Stimulated activated CD8-positive, alpha-beta memory T cell treated with anti-CD3 and anti-CD28 coated beads, Interleukin-4, amount 100 ng/mL, for 1 hour (primary cell): ENCODE measurements at places on chromosomes 2 and 18.

DNA sequence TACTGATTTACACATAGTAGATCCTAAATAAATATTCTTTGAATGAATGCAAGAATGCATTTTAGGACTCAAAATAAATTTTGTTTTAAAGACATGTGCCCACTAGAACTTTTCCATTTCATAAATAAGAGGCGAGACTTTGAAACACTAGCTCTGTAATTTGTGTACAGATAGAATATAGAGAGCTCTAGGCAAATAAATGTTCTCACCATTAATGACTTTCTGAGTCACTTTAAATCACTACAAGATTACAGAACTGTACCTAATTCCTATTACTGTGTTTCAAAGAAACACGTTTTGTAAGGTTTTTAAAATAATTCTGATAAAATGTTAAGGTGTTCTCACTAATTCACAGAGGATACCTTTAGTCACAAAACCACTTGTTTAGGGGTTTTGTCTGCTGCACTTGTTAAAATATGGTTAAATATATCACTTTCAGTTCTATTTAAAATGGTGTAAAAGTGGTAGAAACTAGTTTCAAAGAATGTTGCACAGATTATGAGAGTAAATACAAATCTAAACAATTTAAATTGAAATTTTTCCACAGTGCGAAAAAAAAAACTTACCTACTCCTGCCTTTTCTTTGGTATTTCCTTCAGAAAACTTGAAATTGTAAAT, 158.7 kb upstream of the ZC3H15 start:
- no peak for DNase-seq

DNA sequence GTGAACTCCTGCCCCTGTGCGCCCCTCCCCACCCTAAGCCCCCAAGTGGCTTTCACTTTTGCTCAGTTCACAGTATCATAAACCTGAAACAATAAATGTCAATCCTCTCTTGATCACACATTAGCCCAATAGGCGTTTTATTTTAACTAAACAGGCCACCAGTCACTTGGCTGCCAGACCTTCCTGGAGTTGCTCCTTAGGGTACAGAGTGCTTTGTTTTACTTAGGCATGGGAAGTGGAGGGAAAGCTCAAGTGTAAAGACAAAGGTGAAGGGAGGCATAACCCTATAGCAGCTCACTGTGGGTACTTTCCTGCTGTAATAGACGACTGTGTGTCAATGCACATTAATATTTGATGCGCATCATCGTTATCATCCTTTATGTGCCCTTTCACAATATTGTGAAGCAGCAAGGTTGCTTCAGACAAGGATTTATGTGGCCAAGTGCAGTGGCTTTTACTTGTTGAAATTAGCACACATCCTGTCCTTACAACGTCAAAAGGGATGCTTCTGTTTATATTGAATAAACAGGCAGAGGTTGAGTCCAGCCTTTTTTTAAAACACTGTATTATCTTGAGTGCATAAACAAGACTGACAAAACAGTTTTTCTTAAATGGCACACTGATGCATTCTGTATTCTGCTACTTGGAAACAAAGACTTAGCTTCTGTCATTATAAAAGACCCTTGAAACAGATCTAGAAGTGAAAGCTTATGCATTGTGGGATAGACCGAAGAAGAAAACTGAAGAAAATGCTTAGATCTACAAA, 168.5 kb downstream of the TMEFF2 start:
- DNase-seq = no peak

DNA sequence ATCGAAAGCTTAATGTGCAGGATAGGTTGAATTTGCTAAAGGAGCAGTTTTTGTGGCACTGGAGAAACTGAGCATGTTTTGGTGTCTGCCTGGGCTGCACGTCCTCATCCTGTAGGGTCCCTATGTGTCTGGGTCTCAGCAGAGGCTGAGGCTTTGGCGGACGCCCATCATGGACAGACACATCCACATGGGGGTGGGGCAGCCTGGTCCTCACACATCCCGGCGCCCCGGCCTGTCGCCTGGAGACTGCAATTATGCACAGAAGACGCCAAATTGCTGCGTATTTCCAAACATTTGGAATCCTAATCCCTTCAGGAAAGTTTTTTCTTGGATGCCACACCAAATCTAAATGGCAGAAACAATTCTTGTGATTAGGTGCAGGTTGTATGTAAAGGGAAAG, 128.2 kb upstream of the TWIST2 start:
- DNase-seq = no peak

DNA sequence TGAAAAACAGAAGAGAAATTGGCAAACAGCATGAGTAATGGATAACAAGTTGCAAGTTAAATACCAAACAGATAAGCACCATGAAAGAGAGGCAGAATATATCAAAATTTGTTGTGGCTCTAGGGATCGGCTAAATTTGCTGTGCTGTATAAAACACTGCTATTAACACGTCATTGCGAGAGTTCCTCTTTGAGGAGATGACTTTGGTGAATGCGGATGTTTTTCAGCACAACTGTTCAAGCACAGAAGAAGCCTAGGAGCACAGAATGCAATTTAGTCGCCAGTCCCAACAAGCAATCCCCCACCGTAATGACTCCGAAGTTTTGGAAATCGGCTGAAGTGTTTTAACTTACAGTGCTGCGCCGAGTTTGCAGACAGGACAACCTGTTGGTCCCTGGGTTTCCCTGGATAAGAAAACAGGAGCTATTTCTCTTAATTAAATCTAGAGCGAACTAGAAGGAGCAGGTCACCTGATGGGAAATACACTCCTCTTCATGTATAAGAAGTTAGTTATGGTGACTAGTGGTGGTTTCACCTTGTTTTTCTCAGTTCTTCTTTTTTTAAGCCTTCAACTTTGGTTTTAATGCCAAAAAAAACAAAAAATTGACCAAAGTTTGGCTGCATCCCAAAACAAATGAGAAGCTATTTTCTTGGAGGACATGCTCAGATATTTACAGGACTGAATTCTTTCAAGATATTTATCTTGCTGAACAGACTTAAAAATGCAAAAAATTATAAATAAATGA, 454.1 kb upstream of the SALL3 start:
- DNase-seq = no peak

DNA sequence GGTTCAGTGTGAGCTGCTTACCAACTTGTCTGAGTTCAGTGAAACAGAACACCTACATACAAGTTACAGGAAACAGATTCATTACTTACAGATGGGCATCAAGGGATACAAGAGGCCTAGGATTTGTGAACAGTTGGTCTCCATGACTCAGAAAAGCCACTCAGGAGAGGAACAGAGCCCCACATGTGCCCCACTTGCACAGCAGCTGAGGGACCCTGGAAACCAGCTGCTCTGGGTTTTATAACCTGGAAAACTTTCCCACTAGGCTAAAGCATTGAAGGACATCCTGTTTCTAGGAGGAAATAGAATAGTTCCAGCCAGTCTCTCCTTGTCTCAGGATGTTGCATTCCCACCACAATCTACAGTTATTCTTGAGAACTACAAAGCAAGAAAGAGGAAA, 530.0 kb downstream of the ZNF804A start:
- no peak for DNase-seq

GRCh38 chr2:202251494-202251893, 13.1 kb upstream of the SUMO1 start:
- no peak for DNase-seq

GRCh38 chr2:47078541-47079482, 76.3 kb downstream of the STPG4 start:
- no peak for DNase-seq

DNA sequence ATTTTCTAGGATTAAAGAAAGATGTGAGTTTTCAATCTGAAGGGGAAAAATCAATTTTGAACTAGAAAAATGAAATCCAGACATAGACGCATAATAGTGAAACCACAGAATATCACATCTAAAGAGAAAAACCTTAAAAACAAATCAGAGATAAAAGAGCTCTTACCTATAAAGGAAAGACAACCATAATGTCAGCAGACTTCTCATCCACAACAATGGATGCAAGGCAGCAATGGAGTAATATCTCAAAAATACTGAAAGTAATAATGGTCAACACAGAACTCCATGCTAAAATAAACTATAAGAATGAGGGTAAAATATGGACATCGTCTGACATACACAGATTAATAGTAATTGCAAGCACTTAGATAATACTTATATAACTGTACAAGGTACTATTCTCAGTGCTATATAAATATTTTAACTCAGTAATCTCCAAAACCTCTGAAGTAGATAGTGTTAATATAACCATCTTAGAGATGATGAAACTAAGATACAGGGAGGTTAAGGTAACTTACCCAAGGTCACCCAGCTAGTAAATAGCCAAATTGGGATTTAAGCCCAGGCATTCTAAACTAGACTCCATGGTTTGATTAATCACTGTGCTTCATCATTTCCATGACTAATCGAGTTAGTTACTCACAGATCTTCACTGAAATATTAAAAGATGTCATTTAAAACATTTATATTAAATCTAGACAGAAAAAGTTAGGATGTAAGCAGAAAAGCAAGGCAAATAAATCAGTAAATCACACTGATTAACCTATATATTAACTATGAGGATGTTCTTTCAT, 89.4 kb upstream of the SPTBN1 start:
- no peak for DNase-seq

GRCh38 chr2:28282861-28283646, 109.6 kb upstream of the FOSL2 start:
- DNase-seq = no peak

DNA sequence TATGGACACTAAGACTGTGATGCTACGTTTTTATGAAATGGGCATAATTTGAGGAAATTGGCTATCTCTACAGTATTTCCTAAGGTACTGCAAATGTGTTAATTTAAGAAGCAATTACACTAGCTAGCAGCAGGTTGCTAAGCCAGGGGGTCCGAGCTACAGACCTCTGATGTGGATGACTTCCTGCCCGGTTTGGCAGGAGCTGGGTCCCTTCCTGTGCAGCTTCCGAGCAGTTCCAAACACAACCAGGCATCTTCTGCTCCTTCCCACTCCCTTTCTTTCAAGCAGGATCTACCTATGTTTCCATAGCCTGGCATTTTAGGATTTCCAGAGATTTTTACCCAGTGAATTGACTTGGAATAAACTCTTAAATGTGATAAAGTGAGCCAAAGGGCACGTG, 55.7 kb downstream of the SCN2A start:
- DNase-seq = no peak

- no peak for DNase-seq
Observed at GRCh38 chr2:192126426-192126825, 68.3 kb downstream of the TMEFF2 start.

DNA sequence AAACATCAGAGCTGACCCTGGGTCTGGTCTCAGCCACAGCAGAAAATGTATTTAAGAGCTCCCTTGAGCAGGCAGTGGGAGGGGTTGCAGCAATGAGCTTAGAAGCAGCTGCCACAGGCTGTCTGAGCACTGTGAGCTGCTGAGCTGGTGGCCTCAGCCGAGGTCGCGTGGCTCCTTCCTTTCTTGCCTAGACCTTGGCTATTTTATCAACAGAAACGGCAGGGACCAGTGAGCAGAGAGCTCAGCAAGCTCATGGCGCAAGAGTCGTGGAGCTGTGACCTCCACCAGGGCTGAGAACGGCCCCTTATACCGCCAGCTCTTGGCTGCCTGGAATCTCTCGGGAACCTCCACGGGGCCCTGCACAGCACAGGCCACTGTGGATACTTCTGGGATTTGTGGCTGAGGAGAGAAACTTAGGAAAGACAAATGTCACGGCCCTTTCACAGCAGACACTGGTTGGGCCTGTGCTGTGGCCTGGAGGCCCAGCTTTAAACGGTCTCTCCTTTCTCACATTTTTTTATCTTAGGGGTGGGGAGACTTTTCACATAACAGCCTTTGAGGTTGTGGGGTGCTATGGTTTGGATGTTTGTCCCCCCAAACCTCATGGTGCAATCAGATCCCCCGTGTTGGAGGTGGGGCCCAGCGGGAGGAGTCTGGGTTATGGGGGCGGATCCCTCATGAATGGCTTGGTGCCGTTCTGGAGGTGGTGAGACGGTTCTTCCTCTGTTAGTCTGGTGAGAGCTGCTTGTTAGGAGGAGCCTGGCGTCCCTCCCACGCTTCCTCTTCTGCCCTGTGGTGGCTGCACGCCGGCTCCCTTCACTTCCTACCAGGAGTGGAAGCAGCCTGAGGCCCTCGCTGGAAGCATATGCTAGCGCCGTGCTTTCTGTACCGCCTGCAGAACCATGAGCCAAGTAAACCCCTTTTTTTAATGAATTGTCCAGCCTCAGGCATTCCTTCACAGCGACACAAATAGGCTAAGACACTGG, 1.7 kb downstream of the ALLC start:
- no peak for DNase-seq

DNA sequence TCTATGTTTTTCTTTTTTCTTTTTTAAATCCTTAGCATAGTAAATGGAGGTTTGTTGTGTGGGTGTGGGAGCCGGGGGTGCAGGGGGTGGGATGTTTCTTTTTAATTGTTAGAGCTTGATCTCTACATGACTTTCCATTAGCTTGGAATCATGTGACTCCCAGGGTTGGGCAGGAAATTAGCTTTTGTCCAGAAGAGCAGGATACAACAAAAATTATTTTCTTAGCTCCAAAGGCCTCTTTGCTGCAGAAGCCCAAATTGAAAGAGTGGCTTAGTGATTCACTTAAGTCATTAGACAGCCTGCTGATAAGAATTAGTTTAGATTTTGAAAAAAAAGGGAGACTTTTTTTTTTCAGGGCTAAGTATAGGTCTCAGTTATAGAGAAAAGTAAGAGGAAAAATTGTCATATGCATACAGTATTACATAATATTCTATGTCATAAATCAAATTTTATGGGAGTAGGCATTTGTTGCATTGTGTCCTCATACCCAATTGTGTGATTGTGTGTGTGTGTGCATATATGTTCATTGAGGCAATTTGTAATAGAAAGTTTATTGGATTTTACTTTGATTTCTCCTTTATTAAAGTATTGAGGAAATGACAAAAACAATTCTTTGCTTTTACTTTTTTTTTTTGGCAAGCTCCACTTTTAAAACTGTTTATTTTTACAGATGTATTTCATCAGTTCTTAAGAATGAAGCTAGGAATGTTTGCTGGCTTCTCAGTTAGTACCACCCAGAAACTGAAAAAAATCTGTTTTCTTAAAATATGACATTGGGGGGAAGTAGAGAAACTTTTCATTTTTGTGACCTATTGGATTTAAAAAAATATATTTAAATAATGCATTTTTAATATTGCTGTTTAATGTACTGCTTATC, 47.4 kb downstream of the TSPYL6 start:
- DNase-seq = no peak

DNA sequence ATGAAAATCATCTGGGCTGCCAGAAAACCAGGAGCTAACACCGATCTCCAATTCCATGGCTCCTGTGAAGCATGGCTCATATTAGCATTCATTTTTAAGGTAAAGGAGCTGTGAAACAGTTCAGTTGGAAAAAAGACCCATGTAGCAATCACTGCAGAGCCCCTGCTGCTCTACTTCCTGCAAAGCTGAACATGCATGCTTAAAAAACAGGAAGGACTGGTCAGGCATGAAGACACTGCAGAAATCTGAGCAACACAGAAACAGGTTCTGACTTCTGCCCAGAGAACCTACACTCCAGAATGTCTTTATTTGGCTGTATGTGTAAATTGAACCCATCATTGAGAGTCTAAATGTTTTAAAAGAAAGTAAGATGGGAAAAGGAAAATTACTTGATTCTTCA, 950.6 kb downstream of the DCDC2C start:
- DNase-seq = no peak

GRCh38 chr2:56749152-56749752, 565.5 kb downstream of the CCDC85A start:
- no peak for DNase-seq
